Neuronal stem cell (in vitro differentiated cells): ENCODE measurements at places on chromosomes 3 and 15.

- peaks cover 7% of the 10 kb centered on the region for H3K4me1 ChIP-seq
- no peak overlapping the region for H3K27ac ChIP-seq
- H3K4me3 ChIP-seq: no peak overlapping the region
- H3K36me3 ChIP-seq: no peaks in the 10 kb centered on the region
- H3K27me3 ChIP-seq: no peaks in the 10 kb centered on the region
These were observed 603.7 kb upstream of the ALCAM start for GRCh38 chr3:104763007-104763406.

DNA sequence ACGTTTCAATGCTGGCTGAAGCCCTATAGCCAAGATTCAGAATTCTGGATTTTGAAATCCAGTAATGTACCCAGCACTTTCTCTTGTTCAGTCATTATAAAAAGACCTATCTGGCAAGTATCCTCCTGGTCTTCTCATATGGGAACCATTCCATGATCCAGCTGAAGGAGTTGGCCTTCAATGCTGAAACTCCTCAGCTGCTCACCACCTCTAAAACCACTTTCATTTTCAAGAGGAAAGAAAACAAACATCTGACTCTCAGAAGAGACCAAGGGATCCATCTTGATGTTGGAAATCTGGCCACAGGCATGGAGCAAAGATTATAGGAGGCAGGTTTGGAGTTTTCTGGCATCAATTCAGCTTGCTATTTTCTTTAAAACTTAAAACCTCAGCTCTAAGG, 235.4 kb downstream of the FMN1 start:
- H3K4me3 ChIP-seq: no peak overlapping the region
- H3K4me1 ChIP-seq: no peaks in the 10 kb centered on the region
- H3K36me3 ChIP-seq: no peaks in the 10 kb centered on the region

- H3K4me3 ChIP-seq: no peak overlapping the region
- no peaks in the 10 kb centered on the region for H3K27me3 ChIP-seq
- peak; percentile 76 for DNase-seq
These were observed 18.7 kb upstream of the HDAC11 start for GRCh38 chr3:13461169-13462124.

- no peaks in the 10 kb centered on the region for H3K36me3 ChIP-seq
- H3K27ac ChIP-seq: no peak overlapping the region
- no peak overlapping the region for H3K4me3 ChIP-seq
- DNase-seq: no peak
These were observed 192.3 kb downstream of the THRB start for GRCh38 chr3:24302396-24302795.

- no peak overlapping the region for H3K4me3 ChIP-seq
- no peaks in the 10 kb centered on the region for H3K4me1 ChIP-seq
- no peaks in the 10 kb centered on the region for H3K27me3 ChIP-seq
- no peak for DNase-seq
These were observed 59.3 kb downstream of the C3orf85 start for GRCh38 chr3:109195815-109196214.

- H3K4me1 ChIP-seq: no peaks in the 10 kb centered on the region
- peak; percentile 67 for DNase-seq
- no peak overlapping the region for H3K4me3 ChIP-seq
These were observed 23.4 kb upstream of the SEC13 start for GRCh38 chr3:10344147-10344943.

GRCh38 chr15:44593042-44593736, 56.2 kb downstream of the EIF3J start:
- no peak overlapping the region for H3K27ac ChIP-seq
- peaks cover 20% of the 10 kb centered on the region for H3K36me3 ChIP-seq
- no peaks in the 10 kb centered on the region for H3K4me1 ChIP-seq
- DNase-seq: no peak
- no peak overlapping the region for H3K4me3 ChIP-seq
- H3K27me3 ChIP-seq: no peaks in the 10 kb centered on the region

- DNase-seq: no peak
- H3K4me1 ChIP-seq: peaks cover 8% of the 10 kb centered on the region
- no peak overlapping the region for H3K27ac ChIP-seq
- H3K4me3 ChIP-seq: peak overlapping the region; percentile 56
These were observed 17.1 kb upstream of the EPB42 start for GRCh38 chr15:43237842-43238470.

- no peaks in the 10 kb centered on the region for H3K36me3 ChIP-seq
- DNase-seq: peak; percentile 24
- H3K4me3 ChIP-seq: no peak overlapping the region
- H3K4me1 ChIP-seq: no peaks in the 10 kb centered on the region
- no peak overlapping the region for H3K27ac ChIP-seq
These were observed 37.7 kb upstream of the FGD5 start for GRCh38 chr3:14780927-14781507.

- DNase-seq: peak; percentile 71
- no peaks in the 10 kb centered on the region for H3K36me3 ChIP-seq
- peak overlapping the region; percentile 91 for H3K4me3 ChIP-seq
- no peaks in the 10 kb centered on the region for H3K4me1 ChIP-seq
- no peak overlapping the region for H3K27ac ChIP-seq
These were observed 539 bp upstream of the PLCL2 start for GRCh38 chr3:16884084-16884747.

DNA sequence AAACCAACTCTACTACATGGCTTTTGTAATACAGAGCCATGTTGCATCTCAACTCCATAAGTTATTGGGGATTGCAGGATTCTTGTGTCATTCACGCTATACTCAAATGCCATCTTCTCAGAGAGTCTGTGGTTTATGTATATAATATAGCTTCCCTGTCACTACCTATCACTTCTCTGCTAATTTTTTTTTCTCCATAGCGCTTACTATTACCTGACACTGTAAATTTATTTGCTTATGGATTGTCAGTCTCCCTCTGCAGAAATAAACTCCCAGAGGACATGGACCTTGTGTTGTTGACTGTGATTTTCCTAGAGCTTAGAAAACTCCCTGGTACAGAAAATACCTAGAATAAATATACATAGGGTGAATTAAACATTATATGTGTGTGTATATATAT, 990.5 kb downstream of the TBL1XR1 start:
- H3K27me3 ChIP-seq: no peaks in the 10 kb centered on the region
- no peaks in the 10 kb centered on the region for H3K4me1 ChIP-seq
- H3K27ac ChIP-seq: no peak overlapping the region
- no peaks in the 10 kb centered on the region for H3K36me3 ChIP-seq
- DNase-seq: no peak

GRCh38 chr3:62374341-62375218, 1.2 kb upstream of the FEZF2 start:
- H3K4me3 ChIP-seq: no peak overlapping the region
- DNase-seq: peak; percentile 85
- H3K36me3 ChIP-seq: no peaks in the 10 kb centered on the region
- peaks cover 61% of the 10 kb centered on the region for H3K27me3 ChIP-seq
- peak overlapping the region; percentile 74 for H3K27ac ChIP-seq

GRCh38 chr3:178422406-178422805, 113.8 kb upstream of the KCNMB2 start:
- DNase-seq: no peak
- no peaks in the 10 kb centered on the region for H3K36me3 ChIP-seq

DNA sequence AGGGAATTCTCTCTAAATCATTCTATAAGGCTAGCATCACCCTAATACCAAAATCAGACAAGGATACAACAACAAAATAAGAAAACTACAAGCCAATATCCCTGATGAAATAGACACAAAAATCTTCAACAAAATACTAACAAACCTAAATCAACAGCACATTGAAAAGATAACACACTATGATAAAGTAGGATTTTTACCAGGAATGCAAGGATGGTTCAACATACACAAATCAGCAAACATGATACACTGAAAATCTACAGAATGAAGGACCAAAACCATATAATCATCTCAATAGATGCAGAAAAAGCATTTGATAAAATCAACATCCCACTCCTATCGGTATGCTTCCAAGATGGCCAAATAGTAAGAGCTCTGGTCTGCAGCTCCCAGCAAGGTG, 39.5 kb downstream of the ALDH1A2 start:
- H3K27me3 ChIP-seq: no peaks in the 10 kb centered on the region
- H3K4me1 ChIP-seq: no peaks in the 10 kb centered on the region
- no peaks in the 10 kb centered on the region for H3K36me3 ChIP-seq
- no peak for DNase-seq
- no peak overlapping the region for H3K4me3 ChIP-seq

DNA sequence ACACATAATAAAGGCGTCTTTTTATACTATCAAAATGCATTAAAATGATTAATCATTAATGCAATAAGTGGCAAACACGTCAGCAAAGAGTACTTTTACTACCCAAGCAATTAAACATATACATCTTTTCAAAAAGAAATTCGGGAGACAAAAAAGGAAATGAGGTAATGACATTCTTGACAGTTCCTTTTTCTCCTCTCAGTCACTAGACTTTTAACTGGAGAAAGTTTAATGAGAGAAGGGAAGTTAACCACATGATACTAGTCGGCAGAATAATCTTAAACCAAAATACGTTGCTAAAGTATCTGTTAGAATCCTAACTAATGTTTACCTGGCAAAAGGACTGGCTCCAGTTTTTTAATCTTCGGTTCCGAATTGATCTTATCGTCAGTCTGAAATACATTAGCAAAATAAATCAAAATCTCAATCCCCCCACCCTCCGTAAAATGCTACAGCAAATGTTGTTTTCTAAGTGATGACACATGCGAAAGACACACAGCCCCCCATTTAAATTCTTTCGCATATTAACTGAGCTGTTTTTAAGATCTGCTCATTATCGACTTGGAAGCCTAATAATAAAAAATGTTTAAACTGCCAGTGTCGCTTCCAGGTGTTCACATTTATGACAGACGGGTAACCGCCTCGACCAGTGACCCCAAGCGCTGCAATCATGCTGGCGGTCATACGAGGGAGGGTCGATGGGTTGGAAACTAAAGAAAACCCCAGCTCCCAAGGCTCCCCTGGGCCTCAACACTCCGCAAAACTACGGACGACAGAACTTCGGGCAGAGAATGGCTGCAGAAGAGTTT, 778 bp downstream of the MTMR10 start:
- DNase-seq: no peak
- H3K27ac ChIP-seq: peak overlapping the region; percentile 82
- H3K4me3 ChIP-seq: peak overlapping the region; percentile 94
- no peaks in the 10 kb centered on the region for H3K27me3 ChIP-seq
- peaks cover 5% of the 10 kb centered on the region for H3K4me1 ChIP-seq
- peaks cover 15% of the 10 kb centered on the region for H3K36me3 ChIP-seq

GRCh38 chr15:98666841-98667240, 18.5 kb downstream of the IGF1R start:
- no peak for DNase-seq
- H3K4me1 ChIP-seq: peaks cover 38% of the 10 kb centered on the region
- H3K27ac ChIP-seq: no peak overlapping the region
- peaks cover 2% of the 10 kb centered on the region for H3K36me3 ChIP-seq

DNA sequence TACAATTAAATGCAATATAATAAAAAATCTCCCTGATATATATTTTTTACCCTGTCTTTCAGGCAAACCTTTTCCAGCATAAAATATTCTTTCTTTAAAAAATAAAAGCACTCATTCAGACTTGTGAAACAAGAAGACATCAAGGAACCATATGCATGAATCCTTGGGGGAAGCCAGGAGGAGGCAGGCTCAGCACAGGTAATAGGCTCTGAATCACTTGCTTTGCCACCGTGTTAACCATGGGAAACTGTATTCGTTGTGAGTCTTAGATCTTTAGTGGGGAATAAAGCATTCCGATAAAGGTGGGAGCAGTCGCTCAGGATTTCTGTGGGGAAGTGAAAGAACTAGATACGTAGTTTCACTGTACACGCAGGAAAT, 42.4 kb downstream of the FBN1 start:
- no peak overlapping the region for H3K4me3 ChIP-seq
- DNase-seq: no peak
- peaks cover 8% of the 10 kb centered on the region for H3K4me1 ChIP-seq
- no peak overlapping the region for H3K27ac ChIP-seq

- DNase-seq: no peak
- no peaks in the 10 kb centered on the region for H3K27me3 ChIP-seq
- no peak overlapping the region for H3K4me3 ChIP-seq
- H3K36me3 ChIP-seq: peaks cover 1% of the 10 kb centered on the region
- no peak overlapping the region for H3K27ac ChIP-seq
These were observed 57.1 kb downstream of the CALML4 start for GRCh38 chr15:68148039-68148438.

DNA sequence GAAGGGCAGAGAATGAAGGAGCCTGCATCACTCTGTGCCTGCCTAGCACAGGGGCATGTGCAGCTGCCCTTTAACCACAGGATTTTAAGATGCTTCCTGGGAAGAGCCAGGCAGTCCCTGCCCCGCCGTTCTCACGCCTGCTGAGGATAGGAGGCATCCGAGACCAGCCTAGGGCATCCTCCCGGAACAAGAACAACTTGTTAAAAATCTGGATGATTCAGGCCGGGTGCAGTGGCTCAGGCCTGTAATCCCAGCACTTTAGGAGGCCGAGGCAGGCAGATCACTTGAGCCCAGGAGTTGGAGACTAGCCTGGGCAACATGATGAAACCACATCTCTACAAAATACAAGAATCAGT, 15.2 kb downstream of the NRROS start:
- peaks cover 36% of the 10 kb centered on the region for H3K27me3 ChIP-seq
- H3K27ac ChIP-seq: no peak overlapping the region
- no peak overlapping the region for H3K4me3 ChIP-seq
- H3K4me1 ChIP-seq: no peaks in the 10 kb centered on the region
- no peaks in the 10 kb centered on the region for H3K36me3 ChIP-seq
